ENCODE measurements at places on chromosomes 6 and 20.
A peak's percentile ranks its signal among the peaks of the same experiment; 100 is the strongest.

- DNase-seq = no peak
These were observed 122.6 kb downstream of the PRND start for GRCh38 chr20:4844325-4844724.

DNA sequence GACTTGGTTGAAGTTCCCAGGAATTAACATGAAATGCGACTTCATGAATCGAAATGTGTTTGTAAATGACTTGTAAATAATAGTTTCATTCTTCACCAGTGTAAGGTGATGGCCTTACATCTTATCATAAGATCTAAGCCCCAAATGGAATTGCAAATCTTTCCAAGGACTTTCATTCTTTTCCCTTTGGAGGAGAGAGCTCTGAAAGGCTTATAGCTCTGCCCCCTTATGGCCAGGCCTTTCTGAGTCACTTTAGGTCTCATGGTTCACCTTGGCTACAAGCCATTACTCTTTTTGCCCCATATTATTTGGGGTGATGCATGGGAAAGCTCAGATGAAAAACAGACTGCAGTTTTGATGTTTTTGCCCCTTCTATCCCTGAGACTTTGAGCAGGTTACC is 209.1 kb upstream of the BMP2 start:
- DNase-seq = no peak

GRCh38 chr6:113464960-113465359 is 392.2 kb upstream of the MARCKS start:
- no peak for DNase-seq

GRCh38 chr6:118514689-118515088 is 33.4 kb upstream of the PLN start:
- no peak for DNase-seq

- no peak for DNase-seq
These were observed 37.4 kb downstream of the VEGFA start for GRCh38 chr6:43807228-43808061.

- no peak for DNase-seq
These were observed 256.9 kb downstream of the LRFN2 start for GRCh38 chr6:40330301-40330721.

DNA sequence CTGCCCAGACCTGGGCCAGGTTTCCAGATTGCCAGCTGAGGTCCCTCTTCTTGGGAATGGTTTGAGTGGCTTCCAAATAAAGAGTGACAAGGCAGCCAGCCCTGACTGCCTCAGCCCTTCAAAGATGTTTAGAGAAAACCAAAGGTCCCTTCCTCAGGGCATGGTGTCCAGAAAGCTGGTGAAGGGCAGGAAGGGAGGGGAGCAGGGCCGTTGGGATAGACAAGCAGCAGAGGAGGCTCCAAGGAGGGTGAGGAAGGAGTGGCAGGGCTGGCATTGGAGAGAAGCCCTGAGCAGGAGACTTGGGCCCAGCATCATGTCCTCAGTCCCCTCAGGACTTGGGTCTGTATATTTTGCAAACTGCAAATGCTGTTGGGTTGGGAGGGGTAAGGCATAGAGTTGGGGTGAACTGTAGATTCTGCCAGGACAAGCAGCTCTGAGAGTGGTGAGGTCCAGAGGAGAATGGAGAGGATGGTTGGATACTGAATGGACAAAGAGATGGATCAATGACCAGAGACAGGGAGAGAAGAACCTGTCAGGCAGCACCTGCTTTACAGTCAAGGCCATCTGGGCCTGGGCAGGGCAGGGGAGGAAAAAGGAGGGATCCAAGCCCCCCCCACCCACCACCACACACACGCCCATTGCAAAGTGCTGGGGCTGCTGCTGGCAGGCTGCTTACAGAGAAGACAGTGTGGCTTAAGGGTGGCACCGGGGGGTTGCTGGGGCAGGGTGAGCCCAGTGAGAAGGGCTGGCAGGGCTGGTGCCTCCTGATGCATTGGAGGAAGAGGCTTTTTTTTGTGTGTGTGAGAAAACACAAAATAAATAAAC is 5.5 kb upstream of the DSN1 start:
- no peak for DNase-seq

GRCh38 chr20:21523281-21523868 is 9.5 kb upstream of the NKX2-2 start:
- DNase-seq = no peak

GRCh38 chr6:72401865-72402264 is 220.0 kb upstream of the KCNQ5 start:
- DNase-seq = no peak

DNA sequence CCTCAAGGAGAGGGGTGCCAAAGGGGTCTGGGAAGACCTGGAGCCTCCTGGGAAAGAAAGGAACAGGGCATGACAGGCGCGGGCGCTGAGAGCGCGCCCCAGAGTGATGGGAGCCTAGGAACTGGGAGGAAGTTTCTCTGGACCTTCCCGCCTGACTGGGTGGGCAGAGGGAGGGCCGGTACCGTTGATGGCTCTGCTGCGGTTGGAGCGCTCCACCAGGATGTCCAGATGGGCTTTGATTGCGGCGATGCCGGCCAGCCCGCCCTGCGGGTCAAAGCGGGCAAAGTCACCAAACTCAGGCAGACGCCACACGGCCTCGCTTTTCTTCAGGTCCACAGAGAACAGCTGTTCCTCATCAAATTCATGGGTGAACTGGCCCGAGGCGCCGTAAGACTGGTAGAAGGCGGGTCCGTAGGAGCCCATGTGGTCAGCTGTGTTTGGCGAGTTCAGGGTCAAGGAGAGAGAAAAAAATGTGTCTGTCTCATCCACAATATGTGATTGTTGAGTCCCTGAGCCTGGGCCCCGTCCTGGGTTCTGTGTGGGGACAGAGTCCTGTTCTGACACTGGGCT is 1.5 kb downstream of the HLA-DOA start:
- DNase-seq = no peak

GRCh38 chr6:151021896-151022295 is 156.4 kb downstream of the MTHFD1L start:
- no peak for DNase-seq

DNA sequence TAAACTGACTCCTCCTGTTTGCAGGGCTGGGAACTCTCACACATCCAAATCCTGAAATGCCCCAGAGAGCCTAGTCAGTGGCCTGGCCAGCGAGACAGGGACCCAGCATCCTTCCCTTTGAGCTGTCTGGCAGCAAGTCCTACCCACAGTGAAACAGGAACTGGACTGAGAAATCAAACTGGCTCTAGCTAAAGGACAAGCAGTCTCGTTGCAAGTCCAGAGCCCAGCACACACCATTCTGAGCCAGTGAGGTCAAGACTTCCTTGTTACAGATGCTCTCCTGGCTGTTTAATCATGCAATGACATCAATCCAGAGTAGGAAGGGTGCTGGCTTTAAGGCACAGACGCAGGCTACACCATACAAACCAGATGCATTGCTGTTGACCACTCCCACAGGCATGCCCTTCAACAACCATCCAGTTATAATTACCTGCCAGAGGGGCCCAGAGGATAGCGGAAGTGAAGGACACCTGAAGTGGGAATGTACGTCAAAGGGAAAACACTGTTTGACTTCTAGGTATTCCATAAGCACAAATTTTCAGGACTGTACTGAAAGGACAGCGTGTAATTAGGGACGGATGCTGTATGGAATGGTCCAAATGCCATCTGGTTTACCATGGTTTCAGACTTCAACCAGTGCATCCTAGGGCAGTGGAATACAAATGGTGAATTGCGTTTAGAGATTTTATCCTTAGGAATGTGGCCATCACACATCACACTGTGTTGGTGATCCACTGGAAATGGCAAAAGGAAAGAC is 114.4 kb downstream of the SLC23A2 start:
- no peak for DNase-seq

DNA sequence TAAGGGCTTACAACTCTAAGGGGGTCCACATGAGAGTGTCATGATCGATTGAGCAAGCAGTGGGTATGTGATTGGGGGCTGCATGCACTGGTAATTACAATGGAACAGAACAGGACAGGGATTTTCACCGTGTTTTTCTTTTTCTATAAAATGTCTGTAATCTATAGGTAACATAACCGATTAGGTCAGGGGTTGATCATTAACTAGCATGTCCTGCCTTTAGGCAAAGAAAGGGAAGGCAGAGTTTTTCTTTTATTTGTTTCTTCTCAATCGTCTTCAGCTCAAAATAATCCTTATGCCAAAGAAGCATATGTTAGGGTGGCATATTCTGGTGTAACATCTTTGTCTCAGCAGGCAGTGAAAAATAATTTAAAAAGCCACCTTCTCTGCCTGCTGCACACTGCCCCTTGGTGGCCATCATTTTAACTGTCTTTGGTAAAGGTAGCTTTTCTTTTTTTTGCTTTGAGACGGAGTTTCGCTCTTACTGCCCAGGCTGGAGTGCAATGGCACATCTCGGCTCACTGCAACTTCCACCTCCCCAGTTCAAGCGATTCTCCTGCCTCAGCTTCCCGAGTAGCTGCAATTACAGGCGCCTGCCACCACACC is 9.7 kb upstream of the CEP43 start:
- DNase-seq = peak; percentile 22

DNA sequence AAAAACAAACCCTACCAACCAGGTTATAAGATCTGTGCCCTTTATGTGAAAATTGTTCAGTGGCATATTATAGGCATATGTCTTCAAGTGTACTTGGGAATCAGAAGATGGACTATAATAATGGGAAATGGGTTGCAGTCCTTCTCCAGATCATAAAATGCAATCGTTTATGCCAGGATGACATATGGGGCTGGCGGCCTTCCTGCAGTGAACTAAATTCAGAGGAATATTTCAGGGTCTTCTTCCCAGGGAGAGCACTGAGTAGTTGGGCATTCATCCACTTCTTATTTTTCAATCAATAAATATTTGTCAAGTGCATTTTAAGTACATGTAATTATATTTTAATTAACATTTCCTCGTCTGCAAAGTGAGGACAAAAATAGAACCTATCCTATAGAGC is 176.2 kb upstream of the CNR1 start:
- DNase-seq = no peak

DNA sequence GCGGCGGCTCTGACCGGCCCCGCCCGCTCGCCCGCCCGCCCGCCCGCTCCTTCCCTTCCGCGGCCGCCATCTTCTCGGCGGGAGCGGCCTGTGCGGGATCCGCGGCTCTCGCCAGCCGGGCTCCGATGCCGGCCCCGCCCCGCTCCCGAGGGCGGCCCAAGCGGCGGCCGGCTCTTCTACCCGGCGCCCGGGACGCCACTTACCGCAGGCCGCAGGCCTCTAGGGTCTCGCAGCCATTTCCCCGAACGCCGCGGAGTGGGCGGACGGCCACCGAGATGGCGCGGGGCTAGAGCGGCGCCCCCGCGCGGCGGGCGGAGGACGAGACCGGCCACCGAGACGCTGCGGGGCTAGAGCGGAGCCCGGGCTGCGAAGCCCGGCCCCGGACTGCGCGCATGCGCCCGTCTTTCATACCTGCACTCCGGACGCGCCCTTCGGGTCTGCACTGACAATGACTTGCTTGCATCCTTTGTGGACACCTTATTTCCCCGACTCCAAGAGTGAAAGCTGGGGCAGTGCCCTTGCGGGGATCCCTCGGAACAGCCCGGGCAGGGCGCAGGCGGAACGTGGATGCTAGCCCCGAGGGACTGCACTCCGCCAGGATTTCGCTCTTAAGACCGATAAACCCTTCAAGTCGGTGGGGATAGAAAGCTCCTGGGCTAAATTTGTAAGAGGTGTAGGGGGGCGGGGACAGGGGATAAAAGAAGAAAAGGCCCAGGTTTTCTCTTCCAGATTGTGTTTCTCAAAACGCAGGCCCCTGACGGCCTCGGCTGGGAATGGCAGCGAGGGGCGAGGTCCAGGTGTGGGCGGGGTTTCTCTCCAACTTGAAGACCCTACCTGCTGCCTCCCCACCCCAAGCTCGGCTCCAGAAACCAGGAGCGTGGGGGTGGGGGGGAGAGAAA is at the start of gene DIDO1:
DIDO1 (minus strand) TSS at position 277 of the 899 bp plus-strand sequence.
- DNase-seq = peak; percentile 82

DNA sequence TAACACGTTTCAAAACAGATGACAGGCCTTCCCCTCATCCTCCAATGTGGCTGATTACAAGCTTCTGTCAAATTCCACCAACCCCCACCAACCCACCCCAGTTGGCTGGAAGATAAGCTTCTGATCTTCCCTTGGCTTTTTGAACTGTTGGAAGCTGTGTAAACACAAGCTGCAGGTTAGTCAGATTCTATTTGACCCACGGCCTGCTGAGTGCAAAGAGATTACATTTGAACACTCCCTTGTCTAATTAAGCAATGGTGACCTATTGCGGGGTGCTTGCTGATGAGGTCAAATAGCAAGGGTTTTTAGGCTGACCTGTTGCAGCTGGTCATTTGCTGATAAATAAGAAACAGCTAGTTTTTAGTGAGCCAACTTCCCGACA is 379.7 kb downstream of the BMP2 start:
- no peak for DNase-seq

DNA sequence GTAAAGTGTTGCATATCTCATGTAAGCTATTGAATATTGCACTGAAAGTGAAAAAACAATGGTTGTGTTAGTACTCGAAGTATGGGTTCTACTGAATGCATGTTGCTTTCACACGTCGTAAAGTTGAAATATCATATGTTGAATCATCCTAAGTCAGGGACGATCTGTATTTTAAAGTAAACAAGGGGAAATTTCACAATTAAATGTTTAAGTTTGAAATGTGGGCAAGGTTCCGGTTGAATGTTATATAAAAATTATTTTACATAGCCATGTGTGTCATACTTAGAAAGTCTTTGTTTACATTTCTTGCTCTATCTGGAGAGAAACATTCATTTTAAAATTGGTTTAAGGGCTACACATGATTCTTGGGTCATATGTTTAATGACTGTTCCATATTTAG is 76.8 kb downstream of the AKAP7 start:
- DNase-seq = no peak

- no peak for DNase-seq
These were observed 867.3 kb downstream of the KIF16B start for GRCh38 chr20:15705975-15706374.

DNA sequence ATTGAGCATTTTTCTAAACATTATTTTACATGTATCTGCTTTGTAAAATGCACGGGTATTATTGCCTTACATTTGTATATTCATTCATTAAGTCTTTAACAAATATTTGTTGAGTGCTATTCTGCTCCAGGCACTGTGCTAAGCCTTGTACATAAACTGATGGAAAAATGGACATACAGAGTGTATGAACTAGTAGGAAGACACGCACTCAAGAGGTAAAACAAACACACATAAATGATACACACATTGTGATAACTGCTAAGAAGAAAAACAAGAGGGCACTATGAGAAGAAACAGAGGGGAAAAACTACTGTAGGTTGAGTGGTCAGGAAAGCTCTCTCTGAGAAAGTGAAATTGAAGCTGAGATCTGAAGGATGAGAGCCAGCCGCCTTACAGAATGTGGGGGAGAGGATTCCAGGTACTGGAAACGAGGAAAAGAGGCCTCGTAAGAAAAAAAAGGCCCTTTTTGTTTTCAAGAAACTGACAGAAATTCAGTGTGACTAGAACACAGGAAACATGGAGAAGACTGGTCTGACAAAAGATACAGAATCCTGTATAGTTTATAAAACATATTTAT is 117.5 kb downstream of the EYA4 start:
- no peak for DNase-seq

GRCh38 chr20:57964011-57964862 is 254.4 kb upstream of the PMEPA1 start:
- no peak for DNase-seq

- DNase-seq = no peak
These were observed 30.6 kb upstream of the EXOC2 start for GRCh38 chr6:723540-723939.

GRCh38 chr6:113927001-113927400 is 43.9 kb downstream of the HDAC2 start:
- no peak for DNase-seq
